ENCODE measurements at places on chromosomes 6 and 20.
A peak's percentile ranks its signal among the peaks of the same experiment; 100 is the strongest.

GRCh38 chr20:6577451-6577850 lies 190.0 kb upstream of the BMP2 start:
- no peak for DNase-seq

DNA sequence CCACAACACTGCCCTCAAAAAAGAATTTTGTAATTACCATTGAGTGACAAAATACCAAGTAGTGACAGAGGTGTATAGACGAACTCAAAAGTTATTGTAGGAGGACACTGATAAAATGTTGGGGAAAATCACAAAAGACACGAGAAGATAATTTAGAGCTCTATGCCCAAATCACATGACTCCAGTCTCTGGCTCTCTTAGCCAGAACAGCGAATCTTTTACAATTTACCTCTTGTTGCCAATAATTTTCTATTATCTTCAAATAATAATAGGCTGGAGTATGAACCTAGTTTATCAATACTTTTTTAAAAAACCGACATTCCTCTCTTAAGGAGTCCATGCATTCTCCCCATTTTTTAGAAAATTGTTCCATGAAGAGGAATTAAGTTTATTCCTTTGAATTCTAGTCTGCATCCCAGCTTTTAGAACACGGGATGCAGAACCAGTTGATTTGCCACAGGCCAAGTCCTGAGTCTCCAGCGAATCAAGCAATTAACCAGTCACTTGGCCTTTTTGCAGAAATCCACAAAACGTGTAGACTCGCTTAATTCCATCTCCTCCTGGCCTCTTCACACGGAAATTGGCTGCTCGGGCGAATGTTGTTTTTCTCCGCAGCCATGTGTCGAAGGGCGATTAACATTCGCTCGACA lies 507 bp upstream of the RIPPLY2 start:
- DNase-seq: no peak

DNA sequence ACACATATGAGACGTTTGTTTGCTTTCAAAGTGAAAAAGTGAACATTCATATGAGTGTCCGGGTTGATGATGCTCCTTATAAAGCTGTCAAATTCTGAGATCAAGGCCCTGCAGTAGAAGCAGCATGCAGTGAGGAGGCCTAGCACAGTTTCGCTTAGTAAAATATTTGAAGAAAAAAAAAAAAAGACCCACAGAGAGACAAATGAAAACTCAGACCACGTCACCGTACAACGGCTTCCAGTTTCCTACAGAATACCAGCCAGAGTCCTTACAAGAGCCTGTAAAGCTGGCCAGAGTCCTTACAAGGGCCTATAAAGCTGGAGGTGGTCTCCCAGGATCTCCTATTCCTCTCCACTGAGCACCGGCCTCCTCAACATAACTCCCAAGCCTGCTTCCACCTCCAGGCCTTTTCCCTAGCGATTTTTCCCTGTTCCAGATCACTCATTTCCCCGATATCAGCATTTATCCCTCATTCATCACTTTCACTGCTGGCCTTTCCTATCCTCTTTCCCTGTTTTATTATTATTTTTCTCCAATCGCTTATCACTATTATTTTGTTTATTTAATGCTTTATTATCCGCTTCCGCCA lies 1.5 kb upstream of the HMGN4 start:
- peak; percentile 23 for DNase-seq

GRCh38 chr20:37986873-37987601 lies 46.2 kb downstream of the TTI1 start:
- DNase-seq: no peak

DNA sequence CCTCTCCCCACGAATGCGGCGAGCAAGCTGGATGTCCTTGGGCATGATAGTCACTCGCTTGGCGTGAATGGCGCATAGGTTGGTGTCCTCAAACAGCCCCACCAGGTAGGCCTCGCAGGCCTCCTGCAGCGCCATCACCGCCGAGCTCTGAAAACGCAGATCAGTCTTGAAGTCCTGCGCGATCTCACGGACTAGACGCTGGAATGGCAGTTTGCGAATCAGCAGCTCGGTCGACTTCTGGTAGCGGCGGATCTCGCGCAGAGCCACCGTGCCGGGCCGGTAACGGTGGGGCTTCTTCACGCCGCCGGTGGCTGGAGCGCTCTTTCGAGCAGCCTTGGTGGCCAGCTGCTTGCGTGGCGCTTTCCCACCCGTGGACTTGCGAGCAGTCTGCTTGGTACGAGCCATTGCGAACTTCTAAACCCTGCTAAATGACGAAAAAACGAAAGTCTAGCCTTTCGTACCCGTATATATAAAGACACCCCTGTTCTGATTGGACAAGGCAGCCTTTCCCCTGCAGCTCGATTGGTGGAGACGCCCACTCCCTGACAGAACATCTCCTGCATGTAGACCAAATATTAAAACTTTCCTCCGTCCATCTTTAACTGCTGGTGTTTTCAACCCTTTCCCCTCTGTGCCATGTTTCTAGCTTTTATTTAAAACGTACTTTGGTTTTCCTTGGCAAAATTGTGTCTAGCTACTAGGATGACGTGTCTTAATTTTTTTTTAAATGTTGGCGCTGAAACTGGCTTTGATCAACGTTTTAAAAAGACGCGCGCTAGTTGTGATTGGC lies 109.8 kb downstream of the HFE start:
- DNase-seq: peak; percentile 63

- DNase-seq: no peak
Measured at GRCh38 chr6:150906641-150907326, 41.3 kb downstream of the MTHFD1L start.

DNA sequence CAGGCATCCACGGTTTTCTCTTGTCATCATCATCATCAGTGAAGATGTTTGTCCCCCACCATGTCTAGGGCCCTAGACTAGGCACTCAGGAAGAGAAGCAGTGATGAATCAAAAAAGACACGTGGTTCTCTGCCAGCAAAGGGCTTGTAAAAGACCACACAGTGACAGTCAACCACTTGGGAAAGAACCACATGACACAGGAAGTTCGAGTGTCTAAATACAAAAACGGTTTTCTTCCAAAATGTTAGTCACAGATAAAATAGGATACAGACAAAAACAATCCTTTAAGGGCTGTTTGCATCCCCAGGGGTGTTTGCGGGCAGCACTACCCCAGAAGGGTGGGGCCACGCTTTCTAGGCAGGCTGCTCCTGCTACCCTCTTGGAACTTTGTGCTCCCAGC lies 356.8 kb upstream of the AGPAT4 start:
- no peak for DNase-seq

- DNase-seq: no peak
Measured at GRCh38 chr20:9411833-9412232, 102.6 kb upstream of the LAMP5 start.

- no peak for DNase-seq
Measured at GRCh38 chr6:128919412-128920180, 36.7 kb downstream of the LAMA2 start.

DNA sequence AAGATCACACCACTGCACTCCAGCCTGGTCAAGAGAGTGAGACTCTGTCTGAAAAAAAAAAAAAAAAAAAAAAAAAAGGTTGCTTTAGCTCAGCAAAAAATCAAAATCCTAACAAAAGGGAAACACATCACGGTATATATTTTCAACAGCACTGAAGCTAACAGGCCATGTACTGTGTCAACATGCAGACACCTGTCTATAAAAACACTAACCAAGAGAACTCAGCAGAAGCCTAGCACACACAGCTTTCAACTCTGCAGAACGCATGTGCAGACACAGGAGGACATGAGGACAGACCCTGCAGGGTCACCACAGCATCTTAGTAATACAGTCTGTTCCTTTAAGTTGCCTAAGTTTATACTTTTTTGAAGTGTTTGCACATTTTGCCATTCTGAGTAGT lies 13.5 kb downstream of the NINL start:
- no peak for DNase-seq

GRCh38 chr6:10970731-10971130 lies 73.4 kb downstream of the ELOVL2 start:
- no peak for DNase-seq

All from stimulated activated CD4-positive, alpha-beta T cell treated with anti-CD3 and anti-CD28 coated beads, Interleukin-4, amount 100 ng/mL, for 1 hour (primary cell).